HS-5 (cell line): ENCODE measurements at places on chromosomes 4 and X.

DNA sequence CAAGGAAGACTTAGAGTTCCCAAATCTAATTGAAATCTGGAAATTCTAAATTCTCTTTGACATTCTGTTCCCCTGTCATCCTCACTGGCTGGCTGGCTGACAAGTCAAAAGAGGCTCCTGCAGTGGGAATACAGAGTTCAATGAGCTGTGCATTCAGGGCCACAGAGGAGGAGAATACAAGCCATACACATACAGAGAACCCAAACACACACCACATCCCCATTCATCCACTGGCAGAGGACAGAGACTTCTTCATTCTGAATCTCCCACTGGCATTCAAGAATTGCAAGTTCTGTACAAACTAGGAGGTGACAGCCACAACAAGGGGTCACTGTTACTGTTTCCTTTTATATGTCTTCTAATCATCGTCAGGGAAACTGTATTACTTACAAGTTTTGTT is 49.7 kb downstream of the SAT1 start:
- no peak for DNase-seq

- no peak for DNase-seq
Observed at GRCh38 chr4:83113429-83113786, 1.1 kb downstream of the PLAC8 start.

DNA sequence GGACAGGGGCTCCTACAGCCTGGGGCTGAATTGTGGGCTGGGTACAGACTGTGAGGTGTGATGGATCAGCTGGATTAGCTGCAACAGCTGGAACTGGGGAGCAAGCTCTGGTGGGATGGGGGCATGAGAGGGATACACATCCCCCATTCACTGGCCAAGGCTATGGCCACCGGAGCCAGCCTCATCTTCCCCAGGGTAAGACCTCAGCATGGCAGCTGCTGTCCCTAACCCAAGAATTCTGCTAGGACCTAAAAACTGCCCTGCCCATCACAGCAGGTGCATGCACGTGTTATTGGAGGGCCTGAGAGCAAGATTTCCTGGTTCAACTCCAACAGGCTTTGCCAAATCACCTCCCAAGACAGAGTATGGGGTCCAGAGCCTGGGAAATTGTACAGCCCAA is 258.6 kb upstream of the AGTR2 start:
- DNase-seq: no peak

- DNase-seq: peak; percentile 5
Observed at GRCh38 chrX:15564981-15565579, 35.7 kb downstream of the ACE2 start.

DNA sequence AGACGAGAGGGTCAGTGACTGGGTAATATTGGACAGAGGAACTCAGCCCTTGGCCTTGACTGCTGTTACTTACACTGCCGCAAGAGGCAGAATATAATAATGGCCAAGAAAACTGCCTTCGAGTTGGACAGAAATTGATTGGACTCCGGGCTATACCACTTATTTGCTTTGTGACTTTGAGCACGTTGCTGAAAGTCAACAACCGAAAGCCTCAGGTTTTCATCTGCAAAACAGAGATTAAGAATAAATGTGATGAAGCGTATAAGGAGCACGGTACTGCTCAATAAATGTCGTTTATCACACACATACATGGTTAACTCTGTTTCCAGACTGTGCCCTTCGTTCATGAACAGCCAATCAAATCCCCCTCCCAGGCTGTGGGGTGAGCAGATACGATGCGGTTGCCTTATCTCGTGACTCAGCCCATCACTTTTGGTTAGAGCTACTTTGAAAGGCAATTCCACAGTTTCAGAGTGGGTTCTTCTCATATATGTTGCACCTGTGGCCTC is 91.6 kb downstream of the TSPAN7 start:
- DNase-seq: no peak

- no peak for DNase-seq
Observed at GRCh38 chr4:161519611-161520010, 644.2 kb downstream of the FSTL5 start.

DNA sequence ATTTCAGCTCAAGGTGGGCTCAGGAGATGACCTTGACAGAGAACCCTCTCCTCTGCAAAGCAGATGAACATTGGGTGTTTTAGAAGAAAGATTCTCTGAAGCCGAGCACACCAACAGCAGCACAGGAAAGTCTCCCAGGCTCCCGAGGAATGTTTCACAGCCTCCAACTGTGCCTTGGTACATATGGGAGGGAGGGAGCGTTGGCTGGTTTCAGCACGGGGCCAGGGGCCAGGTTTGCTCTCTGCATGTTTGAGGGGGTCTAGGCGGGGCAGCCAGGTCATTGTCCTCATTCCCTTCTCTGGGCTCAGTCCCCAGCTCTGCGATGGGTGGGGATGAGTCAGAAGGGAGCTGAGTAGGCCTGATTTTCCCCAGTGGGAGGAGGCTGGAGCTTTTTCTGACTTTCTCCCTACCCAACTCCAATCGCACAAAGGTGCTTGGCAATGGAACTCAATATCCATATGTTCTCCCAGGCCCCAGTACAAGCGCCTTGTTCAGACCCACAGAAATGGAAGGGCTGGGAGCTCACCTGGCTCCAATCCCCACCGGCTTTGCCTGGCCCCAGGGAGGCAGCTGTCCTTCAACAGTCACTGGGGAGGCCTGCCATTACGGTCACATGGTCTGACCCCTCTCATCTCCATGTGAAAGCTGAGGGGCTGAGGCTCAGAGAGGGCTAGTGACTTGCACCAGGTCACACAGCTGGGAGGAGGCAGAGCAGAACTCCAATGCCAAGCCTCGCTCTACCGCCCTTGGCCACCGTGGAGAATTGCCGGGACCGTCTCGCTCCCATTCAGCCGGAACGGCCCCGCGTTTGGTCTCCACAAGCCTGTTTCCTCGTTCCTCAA is 108.4 kb upstream of the AFAP1 start:
- no peak for DNase-seq

DNA sequence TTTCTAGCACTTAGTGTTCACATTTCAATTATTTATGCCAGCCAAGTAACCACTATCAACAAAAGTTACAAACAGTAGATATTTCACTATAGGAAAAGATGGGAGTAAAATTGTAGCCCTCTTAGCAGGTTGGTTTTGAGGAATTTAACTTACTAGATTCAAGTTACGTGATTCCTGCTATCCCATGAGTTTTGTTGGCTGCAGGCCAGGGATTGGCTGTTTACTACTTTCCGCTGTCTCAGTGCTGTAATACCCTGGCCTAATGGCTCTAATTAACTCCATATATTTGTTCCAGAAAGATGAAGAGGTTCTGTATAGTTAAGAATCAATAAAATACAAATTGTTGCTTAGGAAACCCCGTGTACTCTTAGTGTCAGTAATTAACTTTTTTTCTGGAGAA is 55.5 kb upstream of the MAGED1 start:
- no peak for DNase-seq

- no peak for DNase-seq
Observed at GRCh38 chr4:15004739-15005301, 2.5 kb downstream of the CPEB2 start.

- no peak for DNase-seq
Observed at GRCh38 chr4:73856518-73856917, 3.4 kb downstream of the PF4V1 start.

GRCh38 chr4:145880355-145880960 is 58.2 kb downstream of the ZNF827 start:
- no peak for DNase-seq

DNA sequence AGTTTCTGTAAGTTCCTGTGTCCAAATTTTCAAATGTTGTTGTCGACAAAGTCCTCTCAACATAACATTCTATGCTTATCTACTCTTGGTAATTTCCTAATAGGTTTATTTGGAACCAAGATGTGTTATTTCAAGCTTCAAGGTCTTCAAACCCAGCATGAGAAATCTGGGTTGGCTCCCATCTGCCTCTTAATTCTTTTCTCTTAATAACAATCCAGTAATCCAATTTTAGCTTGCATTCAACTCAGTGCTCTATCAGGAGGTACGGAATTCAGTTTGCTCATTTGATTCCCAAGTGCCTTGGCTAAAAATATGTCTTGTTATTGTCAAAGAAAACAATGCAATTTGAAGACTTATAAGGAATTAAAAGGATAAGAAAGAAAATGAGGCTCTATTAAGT is 235.5 kb upstream of the MID1 start:
- DNase-seq: no peak

- DNase-seq: no peak
Observed at GRCh38 chr4:150242820-150243458, 164.7 kb downstream of the DCLK2 start.

DNA sequence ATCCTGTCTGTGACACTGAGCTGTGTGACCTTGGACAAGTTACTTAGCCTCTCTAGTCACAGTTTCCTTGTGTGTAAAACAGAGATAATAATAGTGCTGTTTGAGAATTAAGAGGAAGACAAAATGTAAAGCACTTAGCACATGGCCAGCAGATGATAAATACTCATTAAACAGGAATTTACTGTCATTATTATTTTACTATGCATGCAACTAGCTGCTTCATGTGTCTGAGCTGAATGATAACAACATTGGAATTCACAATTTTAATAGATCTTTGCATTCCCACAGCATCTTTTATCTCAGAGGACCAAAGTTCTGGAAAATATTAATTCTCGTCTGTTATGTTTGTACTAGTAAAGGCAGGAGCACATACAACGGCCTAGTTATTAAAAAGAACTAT is 79.2 kb upstream of the TET2 start:
- DNase-seq: no peak
